Right atrium auricular region (tissue), 2 donors: ENCODE measurements at places on chromosomes 2 and 18. TPM values are rescaled to one million over a fixed set of nuclear protein-coding genes. Genes with fewer than 3 reads are reported as not detected.

DNA sequence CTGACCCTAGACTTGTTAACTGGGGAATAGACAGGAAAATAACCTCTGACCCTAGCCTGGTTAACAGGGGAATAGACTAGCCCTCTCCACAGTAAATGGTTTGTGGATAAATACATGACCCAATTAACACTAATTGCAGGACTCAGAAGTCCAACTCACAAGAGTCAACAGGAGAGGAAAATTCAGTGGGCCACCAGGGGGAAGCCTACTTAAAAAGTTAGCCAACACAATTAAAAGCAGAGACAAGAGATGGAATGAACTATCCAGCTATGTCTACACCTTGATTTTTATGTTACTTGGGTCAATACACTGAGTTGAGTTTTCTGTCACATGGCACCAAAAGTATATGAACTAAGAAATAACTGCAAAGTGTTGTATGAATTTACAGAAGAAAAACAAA is 158.8 kb upstream of the SLC39A10 start:
- DNase-seq: no peak
- H3K27ac ChIP-seq: no peak overlapping the region
- no peak overlapping the region for H3K4me3 ChIP-seq
- no peaks in the 10 kb centered on the region for H3K4me1 ChIP-seq
- H3K27me3 ChIP-seq: no peaks in the 10 kb centered on the region

DNA sequence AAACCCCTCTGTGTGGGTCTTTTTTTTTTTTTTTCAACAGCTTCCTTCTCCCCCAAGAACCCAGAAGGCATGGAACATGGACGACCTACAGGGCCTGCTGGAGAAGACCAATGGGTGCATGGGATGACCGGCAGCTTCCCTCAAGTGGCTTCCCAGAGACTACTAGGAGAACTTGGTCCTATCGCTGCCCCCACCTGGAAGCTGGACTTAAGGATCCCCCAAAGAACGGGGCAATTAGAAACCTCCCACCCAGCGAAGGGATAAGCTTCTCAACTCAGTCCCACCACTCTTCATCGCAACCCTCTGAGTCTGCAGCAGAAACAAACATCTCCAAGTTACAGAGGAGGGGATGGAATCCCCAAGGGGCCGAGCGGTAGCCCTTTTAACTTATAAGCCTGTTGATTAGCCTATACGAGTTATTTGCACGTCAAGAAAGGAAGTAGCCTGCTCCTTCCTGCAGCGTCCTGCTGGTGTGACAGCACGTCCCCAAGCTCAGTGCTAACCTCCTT is 1.4 kb downstream of the ACTR1B start:
- DNase-seq: no peak
- peaks cover 43% of the 10 kb centered on the region for H3K4me1 ChIP-seq
- peak overlapping the region; percentile 99 for H3K27ac ChIP-seq
- peaks cover 24% of the 10 kb centered on the region for H3K36me3 ChIP-seq
- no peaks in the 10 kb centered on the region for H3K27me3 ChIP-seq

DNA sequence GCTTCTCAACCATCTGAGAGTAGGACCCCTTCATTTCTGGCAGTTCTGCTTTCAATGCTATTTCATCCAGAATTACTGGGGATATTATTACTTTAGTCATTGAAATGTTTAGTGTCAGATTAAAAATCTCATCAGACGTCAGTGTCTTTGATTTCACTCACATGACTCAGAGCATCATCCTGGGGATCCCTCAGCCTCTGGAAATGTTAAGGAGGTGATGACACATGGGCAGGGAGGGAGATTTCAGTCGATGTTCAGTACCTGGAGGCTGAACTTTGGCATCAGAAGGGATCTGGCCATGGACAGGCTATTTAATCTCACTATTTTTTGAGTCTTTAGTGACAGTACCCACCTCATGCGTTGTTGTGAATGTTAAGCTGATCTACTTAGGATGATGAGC is 39.1 kb downstream of the OSBPL6 start:
- no peaks in the 10 kb centered on the region for H3K36me3 ChIP-seq
- DNase-seq: no peak
- no peaks in the 10 kb centered on the region for H3K4me1 ChIP-seq
- H3K4me3 ChIP-seq: no peak overlapping the region

DNA sequence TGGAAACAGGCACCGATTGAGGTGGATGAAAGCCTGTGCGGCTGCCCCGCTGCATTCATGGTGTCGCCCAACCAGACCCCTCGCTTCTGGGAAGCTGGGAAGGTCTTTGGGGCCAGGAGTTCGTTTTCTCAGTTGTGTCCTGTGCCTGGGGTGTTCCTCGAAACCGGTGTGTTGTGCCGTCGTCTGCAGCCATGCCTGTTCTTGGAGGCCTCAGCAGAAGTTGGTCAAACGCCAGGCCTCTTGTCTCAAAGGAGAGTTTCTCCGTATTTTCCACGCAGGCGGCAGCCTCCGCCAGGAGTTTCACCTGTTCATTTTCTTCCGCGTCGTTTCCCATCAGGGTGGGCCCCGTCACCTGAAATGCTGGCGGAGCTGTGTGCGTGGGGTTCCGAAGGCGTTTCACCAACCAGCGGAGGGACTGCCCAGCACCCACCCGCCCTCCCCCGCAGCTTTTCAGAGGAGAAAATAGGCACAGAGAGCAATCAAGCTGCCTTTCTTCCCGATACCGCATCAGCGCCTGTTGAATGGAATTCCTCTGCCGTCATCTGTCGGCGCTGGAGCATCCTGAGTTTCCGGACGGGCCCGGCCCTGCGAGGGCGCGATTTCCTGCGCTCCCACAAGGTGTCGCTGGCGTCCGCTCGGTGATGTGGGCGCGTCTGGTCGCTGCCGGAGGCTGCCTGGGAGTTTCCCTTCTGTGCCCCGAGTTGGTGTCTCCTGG is 17.0 kb upstream of the NFATC1 start:
- DNase-seq: peak; percentile 85
- H3K4me3 ChIP-seq: no peak overlapping the region
- no peak overlapping the region for H3K27ac ChIP-seq
- H3K27me3 ChIP-seq: no peaks in the 10 kb centered on the region

DNA sequence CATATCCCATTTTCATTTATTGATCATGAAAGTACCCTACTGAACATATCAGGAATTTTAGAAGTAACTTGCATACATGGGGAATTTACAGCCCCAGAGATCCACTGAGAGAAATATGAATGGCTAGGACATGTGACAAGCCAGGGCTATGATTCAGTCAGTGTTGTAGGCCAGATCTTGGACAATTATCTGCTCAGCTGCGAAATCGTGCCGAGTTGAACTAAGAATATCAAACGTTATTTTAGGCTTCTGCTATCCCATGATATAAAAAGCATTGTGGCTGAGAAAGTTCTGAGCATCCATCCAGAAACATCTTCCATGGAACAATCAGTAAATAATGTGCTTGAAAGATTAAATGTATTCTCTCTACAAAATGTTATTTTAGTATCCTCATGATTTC is 85.7 kb upstream of the UNC80 start:
- no peaks in the 10 kb centered on the region for H3K36me3 ChIP-seq
- peak overlapping the region; percentile 76 for H3K27ac ChIP-seq
- H3K4me3 ChIP-seq: no peak overlapping the region
- no peaks in the 10 kb centered on the region for H3K27me3 ChIP-seq

DNA sequence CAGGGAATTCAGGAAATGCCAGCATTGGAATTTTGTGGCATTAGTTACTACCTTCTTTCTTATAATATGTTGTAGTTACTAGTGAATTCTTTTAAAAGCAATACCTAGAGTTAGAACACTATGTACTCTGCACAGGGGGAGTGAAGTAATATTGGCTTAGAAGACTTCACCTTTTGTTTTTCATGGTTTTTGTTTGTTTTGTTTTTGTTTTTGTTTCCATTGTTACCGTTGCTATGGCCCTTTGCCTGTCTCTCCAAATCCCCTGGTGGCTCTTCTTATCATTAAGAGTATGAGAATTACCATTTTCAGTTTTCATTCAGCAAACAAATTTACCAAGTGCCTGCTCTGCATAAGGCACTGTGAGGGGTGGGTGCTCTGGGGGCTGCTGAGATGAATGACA is 160.1 kb downstream of the HAUS1 start:
- H3K27ac ChIP-seq: peak overlapping the region; percentile 52
- no peak overlapping the region for H3K4me3 ChIP-seq
- no peak for DNase-seq
- peaks cover 12% of the 10 kb centered on the region for H3K36me3 ChIP-seq
- peaks cover 63% of the 10 kb centered on the region for H3K4me1 ChIP-seq
- no peaks in the 10 kb centered on the region for H3K27me3 ChIP-seq

DNA sequence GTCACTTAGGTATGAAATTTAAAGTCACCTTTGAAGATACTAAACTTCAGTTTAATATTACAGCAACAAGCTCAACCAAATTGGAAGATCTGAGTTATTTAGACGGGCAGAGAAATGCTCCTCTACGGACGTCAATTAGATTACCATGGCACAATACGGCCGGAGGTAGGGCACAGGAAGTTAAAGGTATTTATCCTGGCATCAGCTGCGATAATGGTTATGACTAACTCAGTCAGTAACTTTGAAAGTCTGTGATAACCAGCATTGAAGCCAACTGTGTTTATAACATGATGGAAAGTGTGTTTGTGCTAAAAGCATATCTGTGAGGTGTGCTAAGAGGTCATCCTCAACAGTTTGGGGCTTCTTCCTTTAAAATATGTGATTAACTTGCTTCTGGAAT is 117.3 kb downstream of the WDSUB1 start:
- H3K4me3 ChIP-seq: no peak overlapping the region
- H3K27ac ChIP-seq: no peak overlapping the region
- H3K27me3 ChIP-seq: no peaks in the 10 kb centered on the region
- DNase-seq: no peak
- peaks cover 54% of the 10 kb centered on the region for H3K36me3 ChIP-seq

- no peaks in the 10 kb centered on the region for H3K27me3 ChIP-seq
- no peak for DNase-seq
- H3K4me3 ChIP-seq: no peak overlapping the region
- H3K4me1 ChIP-seq: no peaks in the 10 kb centered on the region
Measured at GRCh38 chr2:26555246-26556133, 77.6 kb upstream of the OTOF start.

GRCh38 chr2:200655918-200656580 is 70.2 kb downstream of the AOX1 start:
- DNase-seq: no peak
- no peak overlapping the region for H3K27ac ChIP-seq
- H3K4me3 ChIP-seq: no peak overlapping the region
- no peaks in the 10 kb centered on the region for H3K36me3 ChIP-seq
- H3K4me1 ChIP-seq: no peaks in the 10 kb centered on the region

GRCh38 chr2:48397846-48398245 is 132.1 kb upstream of the STON1 start:
- H3K36me3 ChIP-seq: no peaks in the 10 kb centered on the region
- no peaks in the 10 kb centered on the region for H3K27me3 ChIP-seq
- DNase-seq: no peak
- no peak overlapping the region for H3K27ac ChIP-seq

DNA sequence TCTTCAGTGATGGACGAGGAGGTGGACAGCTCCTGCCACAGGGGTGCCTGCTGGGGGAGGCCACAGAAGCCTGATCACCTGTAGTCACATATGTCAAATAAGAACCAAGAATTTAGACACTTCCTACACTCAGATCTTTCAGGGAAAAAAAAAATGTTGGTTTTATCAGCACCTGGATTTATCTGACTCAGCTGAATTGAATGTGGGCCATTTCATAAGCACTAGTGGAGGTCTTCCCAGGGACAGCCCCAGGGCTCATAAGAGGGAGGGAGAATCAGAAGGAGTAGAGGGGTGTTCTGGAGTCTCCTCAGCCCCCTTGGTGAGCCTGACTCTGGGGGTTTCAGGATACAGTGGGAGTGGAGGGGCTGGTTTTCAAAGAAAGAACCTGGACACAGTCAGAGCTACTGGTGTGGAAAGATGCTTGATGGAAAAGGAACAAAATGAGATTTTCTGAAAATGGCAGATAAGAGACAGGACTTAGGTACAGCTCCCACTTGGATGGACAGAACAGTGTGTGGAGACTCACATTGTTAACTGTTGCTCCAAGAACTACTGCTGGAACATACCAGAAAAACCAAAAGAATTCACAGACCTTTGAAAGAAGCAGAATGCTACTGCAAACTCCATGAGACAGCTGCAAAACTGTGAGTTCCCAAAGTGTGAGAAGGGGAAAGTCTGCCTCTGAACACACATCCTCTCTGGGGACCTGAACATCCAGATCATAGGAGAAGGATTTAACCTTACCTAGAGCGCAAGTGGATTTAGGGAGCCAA is 45.4 kb downstream of the LCT start:
- H3K36me3 ChIP-seq: no peaks in the 10 kb centered on the region
- H3K27ac ChIP-seq: no peak overlapping the region
- H3K27me3 ChIP-seq: no peaks in the 10 kb centered on the region
- no peak overlapping the region for H3K4me3 ChIP-seq

- H3K4me1 ChIP-seq: no peaks in the 10 kb centered on the region
- no peaks in the 10 kb centered on the region for H3K27me3 ChIP-seq
- no peak overlapping the region for H3K4me3 ChIP-seq
Measured at GRCh38 chr18:13629841-13630715, 96.3 kb downstream of the FAM210A start.

Gene PLA2R1
- total RNA-seq: 3.3 TPM

Gene IL1RN
- 1.3 TPM for total RNA-seq

Gene LCT
- not detected for total RNA-seq

Gene C2orf80
- total RNA-seq: not detected

Gene VWC2L
- total RNA-seq: not detected

Gene ASPRV1
- total RNA-seq: 0.33 TPM

Gene RESP18
- not detected for total RNA-seq
